Muscle of leg (tissue), 16 donors: ENCODE measurements at places on chromosomes 16 and 17. TPM values are rescaled to one million over a fixed set of nuclear protein-coding genes. Genes with fewer than 3 reads are reported as not detected.
A peak's percentile ranks its signal among the peaks of the same experiment; 100 is the strongest.

GRCh38 chr17:12415031-12415430 lies 250.7 kb upstream of the MYOCD start:
- no peak for DNase-seq

- DNase-seq: peak; percentile 37
These were observed 78.8 kb downstream of the GNAO1 start for GRCh38 chr16:56269811-56270684.

DNA sequence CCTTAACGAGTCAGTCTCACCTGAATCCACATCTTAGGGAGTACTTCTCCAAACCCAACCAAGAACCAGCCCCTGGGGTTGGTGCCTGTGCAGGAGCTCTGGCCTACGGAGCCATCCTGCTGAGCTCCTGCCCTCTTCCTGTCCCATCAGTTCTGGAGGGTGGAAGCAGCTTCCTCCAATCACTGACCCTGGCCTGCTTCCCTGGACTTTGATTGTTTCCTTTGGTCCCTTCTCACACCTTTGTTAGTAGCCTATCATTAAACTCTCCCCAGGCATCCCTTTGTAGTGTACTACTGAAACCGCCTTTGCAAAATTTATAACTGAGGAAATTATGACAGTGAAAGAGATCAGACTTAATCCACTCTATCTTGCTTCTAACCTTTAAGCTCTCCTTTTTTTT lies 21.1 kb upstream of the C16orf87 start:
- DNase-seq: no peak

DNA sequence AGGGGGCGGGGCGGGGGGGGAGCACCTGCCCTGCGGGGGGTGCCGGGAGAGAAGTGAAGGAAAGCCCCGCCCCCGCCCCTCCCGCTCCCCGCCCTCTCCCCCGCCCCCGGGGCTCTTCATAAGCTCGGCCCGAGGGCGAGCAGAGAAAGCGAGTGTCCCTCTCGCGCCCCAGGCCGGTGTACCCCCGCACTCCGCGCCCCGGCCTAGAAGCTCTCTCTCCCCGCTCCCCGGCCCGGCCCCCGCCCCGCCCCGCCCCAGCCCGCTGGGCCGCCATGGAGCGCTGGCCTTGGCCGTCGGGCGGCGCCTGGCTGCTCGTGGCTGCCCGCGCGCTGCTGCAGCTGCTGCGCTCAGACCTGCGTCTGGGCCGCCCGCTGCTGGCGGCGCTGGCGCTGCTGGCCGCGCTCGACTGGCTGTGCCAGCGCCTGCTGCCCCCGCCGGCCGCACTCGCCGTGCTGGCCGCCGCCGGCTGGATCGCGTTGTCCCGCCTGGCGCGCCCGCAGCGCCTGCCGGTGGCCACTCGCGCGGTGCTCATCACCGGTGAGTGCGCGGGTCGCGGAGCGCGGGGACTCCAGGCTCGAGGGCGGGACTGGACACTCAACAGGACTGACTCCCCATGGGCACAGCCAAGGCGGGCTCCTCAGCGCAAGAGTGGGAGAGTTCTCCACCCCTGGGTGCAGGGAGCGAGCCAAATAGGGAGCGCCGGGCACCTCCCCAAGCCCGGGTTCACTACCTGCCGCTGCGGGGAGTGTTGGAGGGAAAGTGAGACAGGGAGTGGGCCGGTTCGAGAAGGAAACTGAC lies at the start of gene HSD11B2:
TSS of gene HSD11B2 (plus strand) at position 145 of the 798 bp plus-strand sequence. CDS start at position 273, 128 bp downstream.
- DNase-seq: peak; percentile 80

DNA sequence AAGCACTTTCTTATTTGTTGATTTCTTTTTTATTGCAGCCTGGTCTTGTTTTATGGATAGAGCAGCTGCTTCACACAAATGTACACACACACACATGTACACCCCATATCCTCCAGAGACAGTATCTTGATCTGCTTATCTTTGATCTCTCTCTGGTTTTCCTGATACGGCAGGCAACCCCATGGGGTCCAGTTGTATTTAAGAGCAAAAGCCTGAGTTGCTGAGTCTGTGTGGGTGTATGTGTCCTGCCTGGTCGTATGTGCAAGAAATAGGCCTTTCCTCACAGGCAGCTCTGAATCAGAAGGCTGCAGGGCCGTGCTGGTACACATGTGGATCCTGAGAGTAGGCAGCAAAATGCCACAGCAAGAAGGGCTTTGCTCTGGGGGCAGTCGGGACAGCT lies 14.6 kb upstream of the LGALS9 start:
- DNase-seq: no peak

GRCh38 chr17:65147955-65148354 lies 10.8 kb downstream of the RGS9 start:
- no peak for DNase-seq

- peak; percentile 69 for DNase-seq
These were observed 3.5 kb upstream of the RPL13 start for GRCh38 chr16:89556750-89557689.

DNA sequence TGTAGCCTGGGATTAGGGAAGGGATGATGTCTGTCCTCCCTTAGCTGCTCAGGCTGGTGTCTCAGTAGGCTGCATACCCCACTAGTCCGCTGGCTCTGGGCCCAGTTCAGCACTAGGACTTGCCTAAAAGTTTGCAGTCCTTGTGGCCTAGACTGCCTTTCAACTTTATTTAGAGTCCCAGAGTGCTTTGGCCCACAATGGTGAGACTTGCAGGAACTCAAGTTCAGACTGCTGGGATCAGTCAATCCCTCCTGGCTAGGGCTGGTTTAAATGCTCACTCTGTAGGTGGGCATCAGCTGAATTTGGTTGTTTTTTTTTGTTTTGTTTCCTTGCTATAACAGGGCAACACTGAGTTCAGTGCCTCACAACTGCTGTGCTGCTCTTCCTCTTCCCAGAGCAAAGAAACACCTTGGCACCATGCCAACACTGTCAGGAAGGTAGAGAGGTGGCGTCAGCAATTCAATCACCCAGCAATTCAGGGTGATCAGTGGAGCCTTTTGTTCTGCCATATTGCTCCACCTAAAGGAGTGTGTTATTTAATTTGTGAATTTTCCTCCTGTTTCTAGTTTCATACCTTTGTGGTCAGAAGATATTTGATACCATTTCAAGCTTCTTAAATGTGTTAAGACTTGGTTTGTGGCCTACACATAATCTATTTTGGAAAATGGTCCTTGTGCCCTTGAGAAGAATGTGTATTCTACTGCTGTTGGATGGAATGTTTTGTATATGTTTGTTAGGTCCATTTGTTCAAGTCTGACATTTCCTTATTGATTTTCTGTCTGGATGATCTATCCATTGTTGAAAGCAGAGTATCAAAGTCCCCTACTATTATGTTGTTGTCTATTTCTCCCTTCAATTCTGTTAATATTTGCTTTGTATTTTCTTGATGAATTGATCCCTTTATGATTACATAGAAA lies 284.0 kb upstream of the PMFBP1 start:
- DNase-seq: peak; percentile 4

DNA sequence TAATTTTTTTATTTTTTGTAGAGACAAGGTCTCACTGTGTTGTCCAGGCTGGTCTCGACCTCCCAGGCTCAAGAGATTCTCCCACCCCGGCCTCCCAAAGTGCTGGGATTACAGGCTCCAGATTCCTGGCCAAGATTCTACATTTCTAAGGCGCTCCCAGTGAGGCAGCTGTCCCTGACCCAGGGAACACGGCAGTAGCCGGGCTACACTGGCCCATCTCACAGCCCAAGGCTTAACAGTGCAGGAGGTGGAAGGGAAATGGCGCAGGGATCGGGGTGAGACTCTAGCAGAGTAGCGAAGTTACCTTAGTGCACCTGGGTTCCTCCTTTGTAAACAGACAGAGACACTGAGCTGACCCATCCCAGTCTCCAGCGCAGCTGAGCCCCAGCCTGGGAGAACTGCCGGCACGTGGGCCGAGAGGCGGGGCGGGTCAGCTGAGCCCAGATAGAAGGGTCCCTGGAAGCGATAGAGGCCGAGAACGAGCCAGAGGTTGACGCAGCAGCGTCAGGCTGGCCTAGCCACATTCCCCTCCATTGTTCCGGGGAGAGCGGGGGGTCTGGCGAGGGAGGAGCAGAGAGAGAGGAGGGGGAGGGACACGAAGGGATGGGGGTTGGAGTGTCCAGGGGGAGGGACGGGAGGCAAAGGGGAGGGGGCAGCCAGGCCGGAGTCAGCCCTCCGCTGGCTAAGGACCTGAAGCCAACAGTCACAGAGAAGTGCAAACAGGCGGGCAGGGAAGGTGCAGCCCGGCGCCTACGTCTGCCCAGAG lies 2.5 kb downstream of the CARHSP1 start:
- peak; percentile 89 for DNase-seq

DNA sequence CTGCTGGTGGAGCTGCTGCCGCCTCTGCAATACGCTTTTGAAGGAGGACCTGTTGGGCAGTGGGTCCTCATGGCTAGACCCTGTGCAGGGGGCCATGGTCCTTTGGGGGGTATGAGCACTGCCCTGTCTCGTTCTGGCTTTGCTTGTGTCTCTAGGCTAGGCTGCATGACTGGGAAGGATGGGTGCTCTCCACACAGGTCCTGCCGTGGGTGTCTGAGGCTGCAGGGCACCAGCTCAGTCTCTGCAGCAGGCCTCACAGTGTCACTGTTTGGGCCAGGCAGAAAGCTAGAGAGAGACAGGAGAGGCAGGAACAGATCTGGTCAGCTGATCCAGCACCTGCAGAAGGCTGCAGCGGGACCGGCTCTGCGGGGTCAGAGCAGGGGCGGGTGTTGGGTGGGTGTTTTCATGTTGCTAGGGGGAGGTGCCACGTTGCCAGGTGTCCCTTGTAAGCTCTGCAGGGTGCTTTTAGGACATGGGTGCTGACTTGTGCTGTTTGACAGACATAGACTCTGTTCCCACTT lies 111.4 kb downstream of the SNX29 start:
- peak; percentile 31 for DNase-seq

- DNase-seq: peak; percentile 75
These were observed 2.0 kb downstream of the HBZ start for GRCh38 chr16:154217-155030.

- DNase-seq: peak; percentile 68
These were observed 108.5 kb downstream of the RAB11FIP4 start for GRCh38 chr17:31499771-31500554.

GRCh38 chr16:20610892-20611349 lies 34.8 kb upstream of the ACSM2B start:
- DNase-seq: no peak

- no peak for DNase-seq
These were observed 2.1 kb upstream of the NAGS start for GRCh38 chr17:44002141-44002848.

DNA sequence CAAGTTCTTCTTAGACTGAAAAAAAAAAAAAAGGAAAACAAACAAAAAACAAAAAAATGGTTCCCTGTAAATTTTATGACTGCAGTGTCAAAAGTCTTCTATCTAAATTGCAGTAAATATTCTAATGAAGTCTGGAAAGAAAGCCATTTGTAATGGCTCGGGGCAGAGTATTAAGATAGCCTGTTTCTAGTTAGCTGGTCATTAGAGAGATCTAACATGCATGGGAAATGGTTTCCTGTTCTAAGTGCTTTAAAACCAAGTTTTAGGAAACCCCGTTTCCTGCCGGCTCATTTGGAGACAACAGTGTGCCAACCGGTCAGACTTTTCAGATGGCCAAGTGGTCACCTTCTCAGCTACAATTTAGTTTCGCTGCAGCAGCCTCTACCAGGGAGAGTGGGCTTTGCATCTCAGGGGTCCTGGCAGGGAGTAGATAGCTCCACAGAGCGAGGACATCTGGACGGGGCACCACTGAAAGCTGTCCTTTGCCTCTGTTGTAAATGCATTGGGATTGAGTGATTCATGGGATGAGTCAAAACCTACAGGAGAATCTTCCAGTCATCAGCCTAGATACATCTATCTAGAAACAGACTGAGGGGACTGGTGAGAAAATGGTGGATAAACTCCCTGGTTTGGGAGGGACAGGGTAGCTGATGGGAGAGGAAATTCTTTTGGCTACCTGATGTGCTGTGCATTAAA lies 473.2 kb upstream of the SALL1 start:
- DNase-seq: no peak

GRCh38 chr16:28846933-28847273 lies 755 bp upstream of the TUFM start:
- DNase-seq: no peak

DNA sequence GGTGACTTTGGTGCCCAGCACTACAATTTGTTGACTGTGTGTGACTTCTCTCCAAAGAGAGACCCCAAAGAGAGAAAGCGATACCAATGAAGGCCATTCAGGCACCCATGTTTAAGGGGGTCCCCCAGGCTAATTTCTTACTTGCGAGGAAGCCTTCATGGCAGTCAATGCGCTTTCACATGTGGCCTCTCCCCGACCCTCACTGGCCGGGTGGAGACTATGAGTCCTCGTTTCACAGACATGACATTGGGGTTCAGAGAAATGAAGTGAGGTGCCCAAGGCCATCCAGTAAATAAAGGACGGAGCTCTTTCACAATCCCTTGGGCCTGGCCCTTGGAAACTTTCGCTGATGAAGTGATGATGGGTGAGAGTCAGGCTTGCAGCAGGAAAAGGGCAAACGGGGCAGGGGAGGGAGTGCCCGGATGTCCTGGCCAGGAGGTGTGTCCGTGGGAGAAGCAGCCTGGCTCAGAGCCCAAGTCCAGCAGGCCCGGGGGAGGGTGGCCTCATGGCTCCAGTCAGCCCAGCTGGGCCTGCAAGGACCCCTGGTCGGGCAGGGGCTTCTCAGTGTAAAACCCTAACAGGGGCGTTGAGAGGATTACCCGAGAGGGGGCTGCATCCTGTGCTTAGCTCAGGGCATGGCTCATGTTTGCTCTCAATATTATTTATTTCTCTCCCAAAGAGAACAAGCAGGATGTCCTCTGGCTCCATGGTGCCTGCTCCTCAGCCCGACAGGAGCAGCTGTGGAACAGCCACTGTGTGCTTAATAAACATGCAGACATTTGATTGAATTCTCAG lies 14.7 kb downstream of the TBX2 start:
- DNase-seq: peak; percentile 17

DNA sequence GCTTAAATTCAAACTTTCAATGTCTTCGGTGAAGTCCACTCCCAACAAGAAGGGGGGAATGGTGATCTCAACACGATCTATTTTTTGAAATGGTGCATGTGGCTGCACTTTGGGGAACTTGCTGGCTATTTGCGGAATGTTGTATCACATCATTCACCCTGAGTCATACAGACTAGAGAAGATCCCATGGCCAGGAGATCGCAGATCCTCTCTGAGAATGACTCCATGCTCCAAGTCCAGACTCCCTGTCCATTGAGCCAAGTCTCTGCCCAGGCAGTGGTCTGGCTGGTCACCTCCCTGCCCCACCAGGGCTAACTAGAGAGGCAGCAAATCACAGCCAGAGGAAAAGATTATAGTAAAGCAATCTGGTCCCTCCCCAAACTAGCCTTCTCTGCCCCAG lies 120.6 kb downstream of the XYLT1 start:
- no peak for DNase-seq

- no peak for DNase-seq
These were observed 29.4 kb downstream of the HMOX2 start for GRCh38 chr16:4505356-4506147.

- peak; percentile 37 for DNase-seq
These were observed 84.2 kb downstream of the WWOX start for GRCh38 chr16:78183437-78184237.

GRAP gene
- total RNA-seq: 2.7 TPM

FBXW10B gene
- 1.3 TPM for total RNA-seq

CCL18 gene
- total RNA-seq: not detected

OR3A2 gene
- total RNA-seq: 0.04 TPM

KRTAP16-1 gene
- not detected for total RNA-seq

TEKT3 gene
- 1.9 TPM for total RNA-seq

KIF19 gene
- total RNA-seq: 1.6 TPM

TMEM94 gene
- total RNA-seq: 31.5 TPM
